ENCODE measurements at places on chromosomes 5 and 9.

- no peak for DNase-seq
Observed at GRCh38 chr5:154254896-154255295, 64.4 kb downstream of the GALNT10 start.

DNA sequence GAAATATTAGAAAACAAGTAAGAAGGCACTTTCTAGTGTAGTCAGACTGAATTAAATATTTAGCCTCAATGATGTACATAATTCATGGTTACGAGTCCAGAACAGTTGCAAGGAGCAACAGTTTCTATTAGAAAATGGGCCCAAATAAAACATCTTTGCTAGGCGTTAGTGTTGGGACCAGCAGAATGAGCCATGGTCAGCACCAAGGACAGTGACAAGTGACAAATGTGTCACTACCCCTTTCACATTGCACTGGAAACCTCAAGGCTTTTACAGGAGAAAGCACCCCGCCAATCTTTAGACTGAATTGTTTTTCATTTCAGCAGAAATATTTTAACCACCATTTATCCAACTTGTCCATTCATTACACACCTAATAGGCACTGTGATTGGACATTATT, 301.3 kb upstream of the ADCY2 start:
- no peak for DNase-seq

GRCh38 chr5:38013107-38013506, 173.3 kb upstream of the GDNF start:
- DNase-seq: no peak

DNA sequence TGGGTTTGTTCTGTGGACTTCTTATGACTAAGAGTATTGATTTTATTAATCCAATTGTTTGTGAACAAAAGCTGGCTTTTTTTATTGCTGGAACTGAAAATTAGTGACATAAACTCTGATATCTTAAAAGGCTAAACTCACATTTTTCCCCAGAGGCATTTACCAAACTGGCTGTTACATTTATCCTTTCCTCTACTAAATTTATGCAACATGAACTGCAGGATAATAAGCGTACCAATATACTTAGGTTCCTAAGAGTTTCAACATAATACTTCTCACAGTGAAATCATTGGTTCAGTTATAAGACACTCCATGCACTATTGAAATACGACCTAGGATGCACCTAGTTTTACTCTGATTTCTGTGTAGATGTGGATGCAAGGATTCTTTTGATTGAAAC, 560.8 kb upstream of the WWC1 start:
- no peak for DNase-seq

DNA sequence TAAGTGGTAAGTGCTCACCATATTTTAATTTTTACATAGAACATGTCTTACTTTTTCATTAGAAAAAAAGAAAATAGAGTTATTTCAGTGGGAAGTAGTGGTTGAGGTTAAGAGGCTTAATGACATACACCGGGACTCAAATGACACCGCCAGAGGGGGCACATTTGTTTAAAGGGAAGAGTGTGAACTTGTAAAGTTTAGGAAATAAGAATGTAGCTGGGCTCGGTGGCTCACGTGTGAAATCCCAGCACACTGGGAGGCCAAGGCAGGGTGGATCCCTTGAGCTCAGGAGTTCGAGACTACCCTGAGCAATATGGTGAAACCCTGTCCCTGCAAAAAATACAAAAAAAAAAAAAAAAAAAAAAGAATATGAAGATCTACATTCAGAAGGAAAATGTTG, 43.4 kb upstream of the TNFAIP8 start:
- no peak for DNase-seq

DNA sequence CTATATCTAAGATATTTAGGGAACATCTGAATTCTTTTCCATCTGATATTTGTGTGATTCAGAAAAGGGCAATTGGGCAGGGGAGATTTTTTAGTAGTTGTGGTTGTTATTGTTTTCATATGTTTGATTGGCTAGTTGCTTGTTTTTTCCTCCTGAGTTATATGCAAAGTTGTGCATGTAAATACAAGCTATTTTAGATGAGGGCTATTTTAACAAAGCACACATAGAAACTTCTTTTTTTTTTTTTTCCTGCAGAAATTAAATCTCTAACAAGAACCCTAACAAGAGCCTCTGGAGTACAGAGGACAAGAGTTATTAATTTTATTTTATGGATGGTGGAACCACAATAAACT, 559.1 kb downstream of the CETN3 start:
- DNase-seq: no peak

GRCh38 chr9:70111641-70112236, 68.1 kb downstream of the MAMDC2 start:
- no peak for DNase-seq

- no peak for DNase-seq
Observed at GRCh38 chr5:54278036-54278830, 32.1 kb downstream of the ARL15 start.

DNA sequence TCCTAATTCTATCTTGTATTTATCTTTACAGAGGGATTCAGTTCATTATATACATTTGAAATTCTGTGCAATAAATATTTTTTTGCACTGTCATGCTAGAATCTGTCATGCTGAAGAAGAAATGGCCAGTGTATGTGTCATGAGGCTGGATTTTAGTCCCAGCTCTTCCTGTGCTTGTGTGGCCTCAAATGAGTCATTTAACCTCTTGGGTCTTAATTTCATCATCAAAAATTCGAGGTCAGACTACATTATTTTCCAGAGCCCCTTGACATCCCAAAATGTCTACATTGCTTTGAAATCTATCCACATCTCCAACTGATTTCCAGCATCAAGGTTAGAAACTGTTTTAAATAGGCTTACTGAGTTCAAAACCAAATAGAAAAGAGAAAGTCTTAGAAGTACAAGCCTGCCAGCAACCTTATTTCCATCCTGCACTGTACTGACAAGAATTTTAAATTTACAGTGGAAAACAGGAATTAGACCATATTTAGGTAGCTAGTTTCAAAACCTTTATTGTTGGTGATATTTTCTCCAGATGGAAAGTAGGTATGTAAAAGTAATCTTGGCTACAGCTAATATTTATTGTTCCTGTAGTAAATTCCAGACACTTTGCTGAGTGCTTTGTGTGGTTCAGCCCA, 96.7 kb upstream of the MAMDC2 start:
- no peak for DNase-seq

- no peak for DNase-seq
Observed at GRCh38 chr5:141039061-141039460, 12.1 kb upstream of the PCDHB1 start.

DNA sequence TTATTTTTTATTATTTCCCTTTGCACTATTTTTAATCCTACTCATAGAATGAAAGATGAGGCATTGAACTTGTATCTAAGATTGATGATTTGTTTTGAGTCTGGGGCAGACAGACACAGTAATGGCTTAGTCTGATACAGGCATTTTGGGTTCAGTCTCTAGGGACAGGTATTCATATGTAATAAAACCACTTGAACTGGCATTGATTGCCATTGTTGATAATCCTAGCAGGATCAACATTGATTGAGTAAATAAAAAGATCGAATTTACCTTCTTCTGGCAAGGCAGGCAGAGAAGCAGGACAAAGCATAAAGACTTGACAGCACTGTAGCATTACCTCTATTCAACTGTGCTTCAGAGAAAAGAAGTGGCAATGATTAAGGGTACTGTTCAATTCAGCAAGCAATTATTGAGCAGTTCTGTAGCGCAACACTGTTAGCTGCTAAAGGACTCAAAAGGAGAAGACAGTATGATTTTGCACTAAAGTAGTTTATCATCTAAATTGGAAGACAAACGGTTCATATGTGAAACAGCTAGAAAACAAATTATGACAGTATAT, 144.4 kb downstream of the COMMD10 start:
- no peak for DNase-seq

- no peak for DNase-seq
Observed at GRCh38 chr5:72238712-72239445, 81.2 kb downstream of the MRPS27 start.

- no peak for DNase-seq
Observed at GRCh38 chr5:135036405-135036804, 2.4 kb upstream of the PITX1 start.

DNA sequence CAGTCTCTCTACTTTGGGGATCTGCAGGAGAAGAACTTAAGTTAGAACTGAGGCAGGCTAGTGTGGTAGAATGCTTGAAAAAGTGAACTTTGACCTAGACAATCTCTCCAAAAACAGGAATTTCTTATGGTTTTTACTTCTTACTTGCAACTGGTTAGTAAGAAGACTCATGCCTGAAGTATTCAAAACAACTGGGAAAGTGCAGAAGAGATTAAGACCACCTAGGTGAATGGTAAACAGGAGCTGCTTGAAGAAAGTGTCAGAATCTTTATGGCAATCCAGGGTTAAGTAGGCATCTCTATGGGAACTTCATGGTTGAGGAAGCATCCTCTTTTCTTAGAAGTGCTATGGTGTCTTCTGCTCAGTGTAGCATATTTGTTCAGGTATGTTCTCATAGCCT, 428.6 kb upstream of the TLE4 start:
- no peak for DNase-seq

GRCh38 chr5:140000332-140000731, 42.8 kb downstream of the NRG2 start:
- DNase-seq: no peak

- DNase-seq: no peak
Observed at GRCh38 chr9:134361843-134362414, 35.7 kb downstream of the RXRA start.

GRCh38 chr5:172180936-172181335, 7.1 kb downstream of the STK10 start:
- no peak for DNase-seq

DNA sequence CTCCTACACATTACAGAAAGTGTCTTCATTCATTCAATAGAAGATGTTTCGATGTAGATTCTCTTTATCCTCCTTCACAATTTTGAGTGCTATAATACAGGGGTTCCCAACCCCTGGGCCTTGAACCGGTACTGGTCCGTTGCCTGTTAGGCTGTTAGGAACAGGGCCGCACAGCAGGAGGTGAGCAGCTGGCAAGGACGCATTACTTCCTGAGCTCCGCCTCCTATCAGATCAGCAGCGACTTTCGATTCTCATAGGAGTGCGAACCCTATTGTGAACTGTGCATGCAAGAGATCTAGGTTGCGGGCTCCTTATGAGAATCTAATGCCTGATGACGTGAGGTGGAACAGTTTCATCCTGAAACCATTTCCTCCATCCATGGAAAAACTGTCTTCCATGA, 153.0 kb upstream of the SMC2 start:
- DNase-seq: no peak

DNA sequence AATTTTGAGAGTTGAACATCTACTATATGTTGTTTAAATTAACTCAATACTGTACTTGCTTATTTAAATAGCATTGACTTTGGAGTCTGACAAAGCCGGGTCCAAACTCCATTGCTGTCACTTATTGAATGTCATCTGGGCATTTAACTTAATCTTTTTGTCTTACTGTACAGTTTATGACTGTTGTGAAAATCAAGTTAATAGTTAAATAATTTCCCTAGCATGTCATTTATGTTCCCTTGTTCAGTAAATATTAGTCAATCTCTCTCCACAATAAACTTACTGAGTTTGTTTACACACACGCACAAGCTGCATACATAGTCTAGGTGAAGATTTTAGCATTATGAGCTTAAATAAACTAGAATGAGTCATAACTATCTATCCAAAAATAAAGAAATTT, 6.3 kb upstream of the UGCG start:
- no peak for DNase-seq

DNA sequence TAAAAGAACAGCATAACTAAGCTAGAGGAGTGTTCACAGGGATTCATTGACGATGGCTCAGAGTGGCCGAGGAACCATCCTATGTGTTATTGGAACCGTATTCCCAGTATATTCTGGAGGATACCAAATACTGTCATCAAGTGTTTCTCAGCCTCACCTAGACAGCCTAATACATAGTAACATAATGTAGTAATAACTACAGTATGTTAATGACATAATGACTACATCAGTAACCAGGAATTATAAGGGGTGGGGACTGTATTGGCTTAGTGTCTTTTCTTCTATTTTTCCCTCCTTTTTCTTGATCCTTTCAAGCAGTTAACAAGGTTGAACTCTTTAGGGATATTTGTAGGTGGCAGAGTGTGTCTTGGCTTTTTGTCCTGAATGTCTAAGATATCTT, 26.6 kb upstream of the C9 start:
- no peak for DNase-seq

GRCh38 chr5:166883016-166883415, 1408.4 kb upstream of the WWC1 start:
- no peak for DNase-seq

GRCh38 chr9:16031486-16031885, 478.6 kb downstream of the CCDC171 start:
- no peak for DNase-seq

DNA sequence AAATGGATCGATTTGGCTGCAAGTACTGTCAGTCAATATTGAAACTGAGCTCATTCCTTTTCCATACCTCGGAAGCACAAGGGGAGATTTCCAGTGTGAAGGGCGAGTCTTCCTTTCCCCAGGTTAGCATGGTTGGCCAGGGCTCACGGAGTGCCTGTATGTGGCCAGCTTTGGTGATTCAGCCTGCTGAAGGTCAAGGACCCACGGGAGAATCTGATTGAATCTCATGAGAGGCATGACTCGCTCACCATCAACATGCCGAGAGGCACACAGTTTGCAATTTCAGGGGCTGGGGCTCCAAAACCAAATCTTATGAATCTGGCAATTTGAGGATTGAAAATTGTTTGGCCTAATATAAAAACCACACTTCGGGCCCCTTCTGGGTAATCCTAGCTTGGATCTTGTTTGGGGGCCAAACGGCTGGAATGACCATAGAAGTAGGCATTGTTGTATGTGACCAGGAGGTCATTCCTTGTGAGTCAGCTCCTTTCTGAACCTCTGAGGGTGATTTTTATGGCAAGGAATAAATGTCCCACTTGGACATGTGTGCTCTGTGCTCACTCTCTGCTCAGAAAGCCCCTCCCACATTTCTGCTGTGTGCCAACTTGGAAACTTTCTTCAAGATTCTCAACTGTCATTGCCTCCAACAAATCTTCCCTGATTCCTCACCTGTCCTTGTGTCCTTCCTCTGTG, 69.8 kb downstream of the DOCK2 start:
- no peak for DNase-seq

DNA sequence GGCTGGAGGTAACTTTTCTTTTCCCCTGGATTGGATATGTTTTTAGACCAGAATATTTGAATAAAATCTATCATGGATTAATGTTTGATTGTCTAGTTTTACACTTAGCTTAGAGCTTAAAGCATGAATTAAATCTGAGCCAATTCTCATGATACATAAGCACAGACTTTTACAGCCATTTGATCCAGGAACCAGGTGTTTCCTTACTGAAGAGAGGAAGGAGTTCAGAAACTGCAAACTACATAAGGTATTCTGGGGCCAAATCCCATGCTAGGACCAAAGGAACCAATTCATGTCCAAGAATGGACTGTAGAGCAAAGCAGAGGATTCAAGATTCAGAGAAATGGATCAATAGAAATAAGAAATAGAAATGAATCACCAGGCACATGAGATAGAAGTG, 360.4 kb upstream of the ZNF608 start:
- no peak for DNase-seq

DNA sequence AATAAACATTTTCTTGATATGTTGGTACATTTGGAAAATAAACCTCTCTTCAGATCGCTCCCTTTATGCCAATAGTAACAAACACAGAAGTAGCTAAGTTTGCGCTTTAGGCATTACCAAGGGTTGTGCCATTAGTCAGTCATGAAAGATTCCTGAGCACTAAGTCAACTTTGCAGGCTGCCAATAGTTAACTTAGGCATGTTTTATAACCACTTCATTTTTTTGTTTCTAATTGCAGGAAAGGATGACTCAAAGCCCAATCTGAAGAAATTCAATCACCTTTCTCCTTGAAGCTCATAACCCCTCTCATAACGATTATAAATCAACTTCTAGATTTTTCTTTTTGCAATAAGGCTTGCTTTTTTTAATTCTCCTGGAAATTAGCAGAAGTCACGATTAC, 517.0 kb downstream of the AGTPBP1 start:
- DNase-seq: no peak

- no peak for DNase-seq
Observed at GRCh38 chr9:12065050-12065449, 628.1 kb upstream of the TYRP1 start.
